ENCODE measurements at places on chromosomes 16 and 17.

DNA sequence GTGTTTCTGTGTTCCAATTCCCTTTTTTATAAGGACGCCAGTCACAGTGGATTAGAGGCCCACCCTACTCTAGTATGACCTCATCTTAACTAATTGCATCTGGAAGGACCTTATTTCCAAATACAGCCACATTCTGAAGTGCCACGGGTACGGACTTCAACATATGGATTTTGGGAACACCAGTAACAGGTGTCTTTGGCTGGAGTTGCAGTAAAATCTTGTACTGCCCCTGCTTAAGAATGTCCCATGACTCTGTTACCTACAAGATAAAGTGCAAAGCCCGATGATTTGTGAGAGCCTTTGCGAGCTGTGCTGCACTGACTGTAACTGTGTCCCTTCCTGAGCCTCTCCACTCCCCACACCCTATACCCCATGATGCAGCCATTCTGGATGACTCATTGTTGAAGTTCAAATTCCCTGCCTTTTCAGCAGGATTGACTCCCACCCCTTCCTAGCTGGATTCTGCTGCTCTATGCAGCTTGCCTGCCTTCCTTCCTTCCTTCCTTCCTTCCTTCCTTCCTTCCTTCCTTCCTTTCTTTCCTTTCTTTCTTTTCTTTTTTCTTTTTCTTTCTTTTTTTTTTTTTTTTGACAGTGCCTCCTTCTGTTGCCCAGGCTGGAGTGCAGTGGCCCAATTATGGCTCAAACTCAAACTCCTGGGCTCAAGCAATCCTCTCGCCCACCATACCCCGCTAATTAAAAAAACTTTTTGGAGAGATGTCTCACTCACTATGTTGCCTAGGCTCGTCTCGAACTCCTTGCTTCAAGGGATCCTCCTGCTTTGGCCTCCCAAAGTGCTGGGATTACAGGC, 2.1 kb downstream of the HCRT start:
- no peak for DNase-seq

- DNase-seq: no peak
These were observed 30.8 kb downstream of the FANCA start for GRCh38 chr16:89785523-89786155.

- DNase-seq: no peak
These were observed 1.4 kb upstream of the MRPL28 start for GRCh38 chr16:371515-372301.

GRCh38 chr17:35006345-35006744, 26.0 kb downstream of the LIG3 start:
- no peak for DNase-seq

GRCh38 chr17:19744492-19744891, 3.6 kb downstream of the ALDH3A1 start:
- DNase-seq: no peak

- DNase-seq: no peak
These were observed 19.8 kb downstream of the MPG start for GRCh38 chr16:97822-98221.

- peak; percentile 29 for DNase-seq
These were observed 6.3 kb downstream of the C17orf50 start for GRCh38 chr17:35766903-35767510.

- peak; percentile 35 for DNase-seq
These were observed 93.6 kb upstream of the MPHOSPH6 start for GRCh38 chr16:82263521-82264143.

GRCh38 chr16:27199736-27200135, 3.6 kb upstream of the KDM8 start:
- DNase-seq: peak; percentile 35

GRCh38 chr17:59561042-59561441, 4.4 kb upstream of the DHX40 start:
- no peak for DNase-seq

- no peak for DNase-seq
These were observed 1.0 kb downstream of the NHERF1 start for GRCh38 chr17:74749279-74750038.

- DNase-seq: no peak
These were observed 9.6 kb downstream of the VPS53 start for GRCh38 chr17:705011-705410.

- no peak for DNase-seq
These were observed 201.9 kb upstream of the CDH11 start for GRCh38 chr16:65323655-65324237.

DNA sequence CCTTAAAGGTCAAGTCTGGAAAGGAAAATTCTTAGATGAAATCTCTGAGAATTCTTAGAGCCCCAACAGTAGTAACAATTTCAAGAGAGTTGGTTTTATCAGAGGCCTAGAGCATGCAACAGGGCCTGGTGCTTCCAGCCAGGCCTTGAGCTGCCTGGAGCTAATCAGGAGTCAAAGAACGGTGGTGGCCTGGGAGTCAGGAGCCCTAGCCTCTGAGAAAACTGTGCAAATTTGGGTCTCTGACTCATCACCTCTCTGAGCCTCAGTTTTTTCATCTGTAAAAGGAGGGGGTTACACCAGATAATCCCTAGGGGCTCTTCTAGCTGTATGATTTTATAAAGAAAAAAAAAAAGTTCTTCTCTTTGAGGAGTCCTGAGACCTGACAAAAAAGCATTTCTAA, 227.3 kb upstream of the RPL38 start:
- DNase-seq: no peak

- DNase-seq: no peak
These were observed 352.1 kb upstream of the HSBP1 start for GRCh38 chr16:83455716-83456115.

GRCh38 chr16:2827374-2827791, 2.7 kb upstream of the ZG16B start:
- no peak for DNase-seq

DNA sequence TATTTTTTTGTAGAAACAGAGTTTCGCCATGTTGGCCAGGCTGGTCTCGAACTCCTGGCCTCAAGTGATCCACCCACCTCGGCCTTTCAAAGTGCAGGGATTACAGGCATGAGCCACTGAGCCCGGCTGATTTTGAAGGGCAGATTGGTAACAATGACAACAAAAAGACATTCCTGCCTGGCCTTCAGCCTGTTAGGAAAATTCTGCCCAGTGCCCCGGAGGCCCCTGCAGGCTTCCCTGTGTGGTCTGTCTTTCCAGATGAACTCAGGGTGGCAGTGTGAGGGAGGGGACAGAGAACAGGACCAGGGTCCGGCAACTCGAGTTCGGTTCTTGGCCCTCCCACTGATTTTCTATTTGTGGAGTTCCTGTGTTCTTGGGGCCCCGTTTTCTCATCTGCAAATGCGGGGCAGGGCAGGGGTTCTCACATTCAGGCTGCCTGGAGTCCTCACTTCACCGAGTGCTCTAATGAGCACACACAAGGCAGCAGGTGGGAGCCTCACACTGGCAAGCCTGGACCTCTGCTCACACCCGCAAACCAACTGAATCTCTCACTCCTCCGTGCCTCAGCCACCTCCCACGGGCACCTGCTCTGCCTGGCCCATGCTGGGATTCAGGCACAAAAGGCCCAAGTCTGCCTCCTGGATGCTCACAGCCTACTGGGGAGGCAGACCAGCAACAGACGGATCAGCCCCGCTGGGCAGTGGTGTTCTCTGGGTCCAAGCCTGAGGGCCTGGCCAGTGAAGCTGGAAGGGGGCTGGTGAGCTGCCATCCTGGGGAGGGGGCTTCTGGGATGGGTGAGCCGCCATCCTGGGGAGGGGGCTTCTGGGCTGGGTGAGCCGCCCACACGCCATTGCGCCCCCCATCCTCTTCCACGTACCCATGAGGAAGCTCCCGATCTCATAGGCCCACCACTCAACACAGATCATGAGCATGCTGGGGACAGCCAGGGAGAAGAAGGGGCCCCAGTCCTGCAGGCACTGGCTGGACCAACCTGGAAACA, 10.3 kb downstream of the SLC47A2 start:
- DNase-seq: no peak

- DNase-seq: no peak
These were observed 12.7 kb upstream of the CD300A start for GRCh38 chr17:74453665-74454196.

DNA sequence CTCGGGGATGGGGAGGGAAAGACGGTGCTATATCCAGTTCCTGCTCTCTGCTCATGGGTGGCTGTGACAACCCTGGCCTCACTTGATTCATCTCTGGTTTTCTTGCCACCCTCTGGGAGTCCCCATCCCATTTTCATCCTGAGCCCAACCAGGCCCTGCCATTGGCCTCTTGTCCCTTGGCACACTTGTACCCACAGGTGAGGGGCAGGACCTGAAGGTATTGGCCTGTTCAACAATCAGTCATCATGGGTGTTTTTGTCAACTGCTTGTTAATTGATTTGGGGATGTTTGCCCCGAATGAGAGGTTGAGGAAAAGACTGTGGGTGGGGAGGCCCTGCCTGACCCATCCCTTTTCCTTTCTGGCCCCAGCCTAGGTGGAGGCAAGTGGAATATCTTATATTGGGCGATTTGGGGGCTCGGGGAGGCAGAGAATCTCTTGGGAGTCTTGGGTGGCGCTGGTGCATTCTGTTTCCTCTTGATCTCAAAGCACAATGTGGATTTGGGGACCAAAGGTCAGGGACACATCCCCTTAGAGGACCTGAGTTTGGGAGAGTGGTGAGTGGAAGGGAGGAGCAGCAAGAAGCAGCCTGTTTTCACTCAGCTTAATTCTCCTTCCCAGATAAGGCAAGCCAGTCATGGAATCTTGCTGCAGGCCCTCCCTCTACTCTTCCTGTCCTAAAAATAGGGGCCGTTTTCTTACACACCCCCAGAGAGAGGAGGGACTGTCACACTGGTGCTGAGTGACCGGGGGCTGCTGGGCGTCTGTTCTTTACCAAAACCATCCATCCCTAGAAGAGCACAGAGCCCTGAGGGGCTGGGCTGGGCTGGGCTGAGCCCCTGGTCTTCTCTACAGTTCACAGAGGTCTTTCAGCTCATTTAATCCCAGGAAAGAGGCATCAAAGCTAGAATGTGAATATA, 4.8 kb upstream of the LASP1NB start:
- DNase-seq: no peak

GRCh38 chr16:57910696-57911095, 60.2 kb downstream of the CNGB1 start:
- no peak for DNase-seq

DNA sequence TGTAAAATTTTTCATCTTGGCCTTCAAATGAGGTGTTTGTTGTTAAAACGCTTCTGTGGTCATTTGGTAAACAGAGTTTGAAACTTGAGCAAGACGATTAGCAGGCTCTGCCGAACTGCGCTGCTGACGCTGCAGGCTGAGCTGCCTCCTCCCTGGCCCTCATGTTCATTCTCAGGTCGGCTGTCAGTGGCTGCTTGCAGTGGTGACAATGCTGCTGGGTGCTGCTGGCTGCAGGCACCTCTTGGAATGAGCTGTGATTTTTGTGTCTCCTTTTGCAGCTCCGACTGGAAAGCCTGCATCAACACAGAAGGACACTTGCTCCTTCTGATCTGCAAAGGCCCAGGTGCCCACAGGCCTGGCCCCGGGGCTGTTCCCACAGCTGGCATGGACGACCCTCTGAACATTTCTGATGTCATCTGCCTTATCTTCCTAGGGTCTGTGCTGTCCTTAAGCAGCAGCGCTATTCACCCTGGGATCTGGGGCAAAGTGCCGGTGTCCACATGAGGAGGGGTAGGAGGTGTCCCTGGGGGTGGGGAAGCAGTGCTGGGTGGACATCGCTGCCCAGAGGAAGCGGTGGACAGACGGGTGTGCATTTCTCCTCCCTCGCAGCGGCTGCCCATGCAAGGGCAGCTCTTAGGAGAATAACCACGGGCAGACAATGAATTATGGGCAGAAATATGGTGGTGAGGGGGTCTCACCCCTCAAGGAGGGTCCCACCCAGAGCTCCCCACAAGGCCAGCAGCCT, 23.1 kb upstream of the OSGIN1 start:
- DNase-seq: no peak

DNA sequence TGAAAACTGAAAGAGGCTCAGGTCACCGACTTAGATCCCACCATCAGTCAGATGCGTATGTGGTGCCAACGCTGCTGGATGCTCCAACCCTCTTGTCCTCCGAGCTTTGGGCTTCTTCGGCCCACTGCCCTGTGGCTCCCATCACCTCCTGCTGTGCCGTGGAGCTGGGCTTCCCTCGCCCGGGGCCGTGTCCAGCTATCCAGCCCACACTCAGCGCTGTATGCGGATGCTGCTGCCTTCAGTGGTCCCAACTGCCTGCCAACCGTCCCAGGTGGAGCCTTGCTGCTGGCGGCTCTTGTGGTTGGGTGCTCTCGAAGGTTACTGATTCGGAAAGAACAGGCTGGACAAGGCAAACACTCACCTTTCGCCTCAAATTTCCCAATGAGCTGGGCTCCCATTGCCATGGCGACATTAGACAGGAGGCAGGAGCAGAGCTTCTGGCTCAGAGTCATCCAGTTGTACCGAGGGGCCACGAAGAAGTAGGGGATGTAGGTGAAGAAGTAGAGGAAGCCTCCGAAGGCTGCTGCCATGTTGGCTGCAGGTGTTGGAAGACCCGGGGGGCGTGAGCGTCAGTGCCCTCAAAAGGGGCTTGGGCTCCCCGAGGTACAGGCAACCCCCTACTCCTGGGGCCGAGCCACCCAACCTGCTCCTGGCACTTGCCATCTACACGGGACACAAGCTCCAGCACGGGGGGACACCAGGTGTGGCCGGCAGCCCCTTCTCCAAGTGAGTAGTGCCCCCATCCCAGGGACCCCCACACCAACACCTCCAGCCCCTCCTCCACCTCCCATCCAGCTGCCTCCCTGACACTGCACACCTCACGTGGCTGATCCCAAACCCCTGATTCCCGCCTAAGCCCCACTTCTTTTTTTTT, 32.2 kb downstream of the ABCA3 start:
- DNase-seq: no peak

Data from stimulated activated naive CD8-positive, alpha-beta T cell treated with anti-CD3 and anti-CD28 coated beads, Interleukin-15, amount 100 ng/mL, for 72 hours (primary cell).